ENCODE measurements at places on chromosomes 12 and 14.

DNA sequence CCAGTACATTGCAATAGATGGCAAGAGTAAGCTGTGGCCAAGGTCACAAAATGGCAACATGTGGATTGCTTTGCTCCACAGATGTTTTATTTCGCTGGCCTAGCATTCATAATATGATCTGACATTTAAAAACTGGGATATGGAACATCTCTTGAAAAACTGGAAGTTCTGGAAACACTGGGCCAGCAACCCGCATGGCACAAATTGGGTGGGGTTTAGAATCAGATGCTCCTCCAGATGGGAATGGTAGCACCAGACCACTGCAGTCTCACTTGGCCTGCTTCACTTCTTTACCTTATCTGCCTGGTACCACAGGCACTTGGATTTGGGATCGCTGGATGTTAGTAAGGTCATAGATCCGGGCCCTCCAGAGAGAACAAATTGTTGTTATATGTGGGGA lies 10.1 kb downstream of the ZC2HC1C start:
- no peak for DNase-seq

- no peak for DNase-seq
These were observed 2.7 kb downstream of the MYO1A start for GRCh38 chr12:57046947-57047890.

DNA sequence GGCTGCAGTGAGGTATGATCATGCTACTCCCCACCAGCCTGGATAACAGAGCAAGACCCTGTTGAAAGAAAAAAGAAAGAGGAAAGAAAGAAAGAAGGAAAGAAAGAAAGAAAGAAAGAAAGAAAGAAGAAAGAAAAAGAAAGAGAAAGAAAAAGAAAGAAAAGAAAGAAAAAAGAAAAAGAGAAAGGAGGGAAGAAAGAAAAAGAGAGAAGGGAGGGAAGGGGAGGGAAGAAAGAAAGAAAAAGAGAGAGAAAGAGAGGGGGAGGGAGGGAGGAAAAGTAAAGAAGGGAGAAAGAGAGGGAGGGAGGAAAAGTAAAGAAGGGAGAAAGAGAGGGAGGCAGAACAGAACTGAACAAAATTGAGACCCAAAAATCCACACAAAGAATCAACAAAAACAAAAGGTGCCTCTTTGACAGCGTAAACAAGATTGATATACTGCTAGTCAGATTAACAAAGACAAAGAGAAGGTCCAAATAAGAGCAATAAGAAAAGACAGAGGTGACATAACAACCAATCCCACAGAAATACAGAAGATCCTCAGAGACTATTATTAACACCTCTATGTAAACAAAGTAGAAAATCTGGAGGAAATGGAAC lies 293.9 kb upstream of the AMIGO2 start:
- no peak for DNase-seq

- DNase-seq = no peak
These were observed 8.2 kb downstream of the PDE6H start for GRCh38 chr12:14981049-14981448.

- no peak for DNase-seq
These were observed 156.0 kb downstream of the TMTC3 start for GRCh38 chr12:88298014-88298682.

DNA sequence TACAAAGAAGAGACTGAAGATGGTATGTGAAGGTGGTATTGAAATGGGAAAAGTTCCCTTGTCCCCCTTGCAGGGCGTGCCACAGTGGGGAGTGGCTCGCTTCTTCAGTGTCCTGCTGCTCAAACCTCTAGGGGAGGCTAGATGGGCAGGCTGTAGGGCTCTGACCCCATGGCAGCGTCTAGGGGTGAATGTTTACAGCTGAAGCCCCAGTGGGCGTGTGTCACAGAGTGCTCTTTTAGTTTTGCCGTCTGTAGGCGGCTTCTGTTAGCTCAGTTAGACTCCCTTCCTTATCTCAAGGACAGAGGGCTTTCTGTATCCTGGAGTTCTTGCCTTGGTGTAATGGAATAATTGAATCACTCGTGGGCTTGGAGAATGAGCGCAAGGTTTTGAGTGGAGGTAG lies 266.2 kb downstream of the RAD51B start:
- no peak for DNase-seq

Measured in fibroblast of skin of scalp (primary cell).